ENCODE measurements at places on chromosomes 3 and 15. TPM values are rescaled to one million over a fixed set of nuclear protein-coding genes. Genes with fewer than 3 reads are reported as not detected.

The MST1R gene
- total RNA-seq = 1.5 TPM

The DMXL2 gene
- total RNA-seq = 12.2 TPM

The CIDEC gene
- 3.5 TPM for total RNA-seq

GRCh38 chr3:14343338-14344112 is 58.9 kb upstream of the SLC6A6 start:
- no peaks in the 10 kb centered on the region for H3K4me1 ChIP-seq
- H3K27ac ChIP-seq = no peak overlapping the region
- no peaks in the 10 kb centered on the region for H3K27me3 ChIP-seq
- H3K4me3 ChIP-seq = no peak overlapping the region
- DNase-seq = no peak

DNA sequence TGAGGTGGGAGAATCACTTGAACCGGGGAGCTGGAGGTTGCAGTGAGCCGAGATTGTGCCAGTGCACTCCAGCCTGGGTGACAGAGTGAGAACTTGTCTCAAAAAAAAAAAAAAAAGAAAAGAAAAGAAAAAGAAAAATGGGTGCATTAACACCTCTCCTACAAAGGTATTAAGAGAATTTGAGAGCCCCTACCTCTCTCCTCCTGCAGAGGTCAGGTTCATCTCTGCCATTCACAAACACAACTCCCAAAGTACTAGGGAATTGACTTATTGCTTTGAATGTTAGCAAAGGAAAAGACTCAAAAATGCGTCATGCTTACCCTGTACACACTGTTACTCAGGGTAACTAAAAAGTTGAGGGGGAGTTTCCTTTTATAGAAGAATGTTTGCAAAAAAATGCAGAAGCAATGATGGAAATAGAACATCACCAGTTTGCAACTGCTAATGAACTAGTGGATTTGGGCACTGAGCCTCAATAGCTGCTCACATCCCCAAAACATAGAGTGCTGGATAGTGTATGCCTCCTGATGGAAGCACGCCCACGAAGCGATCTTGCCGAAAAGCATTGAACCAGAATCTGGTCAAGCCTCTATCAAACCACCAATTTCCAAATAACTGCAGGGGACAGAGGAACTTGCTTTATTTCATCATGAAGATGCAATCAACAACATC is 15.5 kb upstream of the LYZL4 start:
- H3K36me3 ChIP-seq = no peaks in the 10 kb centered on the region
- H3K27me3 ChIP-seq = no peaks in the 10 kb centered on the region
- H3K27ac ChIP-seq = no peak overlapping the region
- H3K4me3 ChIP-seq = no peak overlapping the region
- H3K4me1 ChIP-seq = no peaks in the 10 kb centered on the region

DNA sequence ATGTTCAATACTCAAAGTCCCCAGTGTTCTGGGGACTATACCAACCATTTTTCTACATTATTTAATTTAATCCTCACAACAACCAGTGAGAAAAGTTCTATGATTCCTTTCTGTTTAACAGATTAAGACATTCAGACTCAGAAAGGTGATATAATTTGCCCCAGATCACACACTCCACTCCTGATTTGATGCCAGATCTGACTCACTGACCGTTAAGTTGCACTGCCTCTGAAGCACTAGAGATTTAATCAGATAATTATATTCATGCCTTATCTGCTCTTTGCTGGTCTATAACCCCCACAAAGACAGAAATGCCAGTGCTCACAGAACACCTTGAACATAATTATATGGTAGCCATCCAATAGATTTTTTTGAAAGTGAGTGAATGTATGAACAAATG is 501.0 kb downstream of the IGSF11 start:
- no peaks in the 10 kb centered on the region for H3K4me1 ChIP-seq
- no peaks in the 10 kb centered on the region for H3K27me3 ChIP-seq
- H3K4me3 ChIP-seq = no peak overlapping the region
- no peak for DNase-seq
- H3K27ac ChIP-seq = no peak overlapping the region

DNA sequence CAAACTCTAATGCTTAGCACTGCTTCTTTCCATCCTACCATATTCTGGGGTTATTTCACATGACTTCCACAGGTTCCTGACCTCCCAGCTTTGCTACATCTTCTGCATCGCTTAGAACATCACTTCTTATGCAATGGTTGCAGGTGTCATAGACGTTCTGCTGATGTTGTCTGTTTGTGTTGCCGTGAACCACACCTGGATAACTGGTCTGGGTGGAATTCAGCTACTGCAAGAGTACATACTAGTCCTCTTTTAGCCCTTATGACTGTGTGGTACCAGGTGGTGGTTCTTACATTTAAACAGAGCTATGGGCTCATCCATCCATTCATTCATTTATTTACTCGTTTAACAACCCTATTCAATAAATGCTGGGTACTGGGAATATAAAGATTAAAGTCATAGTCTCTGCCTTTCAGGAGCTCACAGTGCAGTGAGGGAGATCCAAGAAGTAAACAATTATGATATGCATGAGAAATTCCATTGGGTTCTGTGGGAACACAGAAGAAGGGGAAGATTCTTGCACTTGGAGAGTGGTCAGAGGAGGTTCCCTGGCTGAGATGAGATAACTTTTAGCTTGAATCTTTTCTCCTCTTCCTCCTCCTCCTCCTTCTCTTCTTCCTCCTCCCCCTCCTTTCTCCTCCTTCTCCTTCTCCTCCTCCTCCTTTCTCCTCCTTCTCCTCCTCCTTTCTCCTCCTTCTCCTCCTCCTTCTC is 30.8 kb downstream of the TMEM45A start:
- H3K4me1 ChIP-seq = no peaks in the 10 kb centered on the region
- no peak for DNase-seq
- no peaks in the 10 kb centered on the region for H3K36me3 ChIP-seq
- H3K4me3 ChIP-seq = no peak overlapping the region

DNA sequence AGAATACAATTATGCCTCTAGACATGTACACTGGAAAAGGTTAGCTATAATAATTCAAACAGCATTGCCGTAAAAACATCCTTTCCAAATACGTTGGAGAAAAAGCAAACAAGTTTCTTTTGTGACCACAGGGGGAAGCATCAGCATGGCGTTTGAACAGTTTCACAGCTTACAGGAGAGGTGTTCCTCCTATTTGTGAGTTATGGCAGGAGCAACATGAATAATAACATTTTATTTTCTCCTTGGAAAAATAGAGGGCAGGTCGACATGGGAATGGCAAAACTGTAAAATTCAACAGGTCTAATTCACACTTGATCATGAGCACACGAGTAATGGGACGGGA is 39.7 kb upstream of the GADL1 start:
- DNase-seq = no peak
- no peaks in the 10 kb centered on the region for H3K4me1 ChIP-seq
- no peak overlapping the region for H3K27ac ChIP-seq
